Activated CD8-positive, alpha-beta T cell treated with anti-CD3 and anti-CD28 coated beads, Interleukin-2, amount 10 ng/mL, durations not matched to agents 7 days and 5 days (primary cell): ENCODE measurements at places on chromosomes 4 and X.

GRCh38 chrX:9859711-9860555, 73.7 kb downstream of the SHROOM2 start:
- DNase-seq = no peak

DNA sequence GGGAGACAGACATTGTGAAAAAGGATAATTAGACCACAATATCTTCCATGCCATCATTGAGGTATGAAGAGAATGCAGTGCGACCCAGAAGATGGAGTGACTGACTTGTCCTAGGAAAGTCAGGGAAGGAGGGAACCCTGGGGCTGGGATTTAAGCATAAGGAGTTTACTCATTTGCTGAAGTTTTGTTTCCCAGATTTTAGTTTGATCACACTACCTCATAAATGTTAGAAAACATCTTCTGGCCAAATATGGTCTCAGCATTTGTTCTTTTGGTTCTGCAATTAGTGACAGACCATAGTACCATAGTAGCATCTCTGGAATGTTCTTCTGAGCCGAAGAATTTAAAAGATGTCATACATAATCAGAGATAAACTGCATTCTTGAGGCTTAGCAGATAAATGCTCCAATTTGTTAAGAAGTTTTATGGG, 96.5 kb upstream of the PGRMC2 start:
- no peak for DNase-seq

DNA sequence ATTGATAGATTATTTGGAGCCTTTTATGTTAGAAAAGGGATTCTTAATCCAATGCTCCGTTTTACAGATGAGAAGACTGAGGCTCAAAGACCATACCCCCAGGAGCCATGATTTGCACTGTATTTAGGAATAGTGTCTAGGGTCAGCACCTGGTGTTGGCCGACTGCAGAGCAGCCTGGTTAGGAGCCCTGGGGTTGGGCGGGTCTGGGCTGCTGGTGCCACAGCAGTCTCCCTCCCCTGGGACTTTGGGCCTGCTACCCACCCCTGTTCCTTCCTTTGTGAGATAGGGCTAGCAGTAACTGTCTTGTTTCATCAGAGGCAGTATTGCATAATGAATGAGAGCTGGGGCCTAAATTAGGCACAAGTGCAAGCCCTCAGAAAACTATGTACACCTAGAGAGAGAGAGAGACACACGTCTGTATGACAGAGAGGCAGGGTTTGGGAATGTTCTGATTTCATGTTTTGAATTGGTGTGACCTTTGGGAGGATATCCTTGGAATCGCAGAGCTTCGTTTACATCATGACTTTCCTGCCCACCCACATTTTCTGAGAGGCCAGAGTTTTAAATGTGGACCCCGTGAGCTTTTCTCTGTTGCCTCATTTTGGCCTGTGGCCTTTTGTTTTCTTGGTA, 111.7 kb downstream of the PTTG2 start:
- no peak for DNase-seq

DNA sequence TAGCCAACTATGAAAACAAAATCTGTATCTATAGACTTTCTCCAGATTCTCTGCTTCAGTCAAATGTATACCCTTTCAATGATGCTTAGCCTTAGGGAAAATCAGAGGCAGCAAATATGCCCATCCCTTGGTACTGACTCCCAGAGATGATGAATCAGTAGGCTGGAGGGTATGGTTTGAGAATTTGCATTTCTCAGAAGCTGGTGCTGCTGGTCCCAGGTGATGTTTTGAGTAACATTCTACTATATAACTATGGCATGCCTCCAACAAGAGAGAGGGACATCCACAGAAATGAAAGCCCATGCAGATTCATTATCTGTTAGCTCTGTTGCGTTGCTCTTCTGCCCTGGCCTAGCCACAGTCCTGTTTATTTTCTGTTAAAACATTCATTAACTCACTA, 13.6 kb downstream of the TNIP3 start:
- DNase-seq = no peak

DNA sequence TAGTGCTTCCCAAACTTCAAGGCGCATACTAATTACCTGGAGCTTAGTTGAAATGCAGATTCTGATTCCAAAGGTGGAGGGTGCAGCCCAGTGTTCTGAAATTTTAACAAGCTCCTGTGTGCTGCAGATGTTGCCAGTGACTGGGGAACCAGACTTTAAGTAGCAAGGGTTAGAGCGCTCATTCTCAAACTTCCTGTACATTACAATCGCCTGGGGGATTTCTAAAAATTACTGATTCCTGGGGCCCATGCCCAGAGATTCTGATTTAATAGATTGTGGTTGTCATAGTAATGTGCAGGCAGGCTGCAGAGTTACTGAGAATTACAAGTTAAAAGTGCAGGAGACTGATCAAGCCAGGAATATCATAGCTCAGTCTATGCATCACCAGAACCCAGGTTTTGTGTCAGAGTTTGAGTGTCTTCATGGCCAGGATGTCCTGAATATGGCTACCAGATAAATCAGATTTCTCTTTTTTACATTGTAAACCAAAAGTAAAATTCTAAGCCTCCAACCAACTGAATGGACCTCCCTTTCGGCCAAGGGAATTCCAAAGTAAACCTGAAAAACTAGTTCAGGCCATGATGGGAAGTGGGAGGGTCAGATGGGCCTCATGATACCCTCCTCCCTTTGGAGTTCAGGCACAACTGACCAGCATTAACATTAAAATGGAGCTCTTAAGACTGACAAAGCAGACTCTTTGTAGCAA, 121.6 kb downstream of the ATXN3L start:
- DNase-seq = no peak

DNA sequence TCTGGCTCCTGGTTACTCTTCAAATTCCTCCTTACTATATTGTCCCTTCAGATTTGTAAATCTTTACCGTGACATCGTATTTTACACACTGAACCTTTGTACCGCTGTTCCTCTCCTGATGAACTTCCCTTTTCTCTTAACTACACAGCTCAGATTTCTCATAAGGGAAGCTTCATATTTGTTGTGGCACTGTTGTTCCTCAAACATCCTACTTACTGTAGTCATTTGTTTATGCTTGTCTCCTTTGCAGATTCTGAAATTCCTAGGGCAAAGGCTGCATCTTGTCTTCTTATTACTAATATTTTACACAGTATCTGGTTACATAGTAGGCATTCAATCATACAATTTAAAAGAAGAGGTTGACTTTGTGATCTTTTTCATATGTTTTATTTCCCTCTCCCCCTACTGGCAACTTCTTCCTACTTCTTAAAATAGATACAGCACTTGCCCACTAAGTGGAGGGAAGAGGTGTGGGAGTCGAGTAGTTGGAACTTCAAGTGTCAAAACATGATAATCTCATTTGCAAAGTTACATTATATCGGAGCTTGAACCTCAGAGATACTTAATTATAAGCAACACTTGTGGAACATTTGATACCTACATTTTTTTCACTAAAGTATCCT, 50.0 kb downstream of the TET2 start:
- no peak for DNase-seq

GRCh38 chr4:89759426-89759825, 77.5 kb downstream of the SNCA start:
- DNase-seq = no peak

DNA sequence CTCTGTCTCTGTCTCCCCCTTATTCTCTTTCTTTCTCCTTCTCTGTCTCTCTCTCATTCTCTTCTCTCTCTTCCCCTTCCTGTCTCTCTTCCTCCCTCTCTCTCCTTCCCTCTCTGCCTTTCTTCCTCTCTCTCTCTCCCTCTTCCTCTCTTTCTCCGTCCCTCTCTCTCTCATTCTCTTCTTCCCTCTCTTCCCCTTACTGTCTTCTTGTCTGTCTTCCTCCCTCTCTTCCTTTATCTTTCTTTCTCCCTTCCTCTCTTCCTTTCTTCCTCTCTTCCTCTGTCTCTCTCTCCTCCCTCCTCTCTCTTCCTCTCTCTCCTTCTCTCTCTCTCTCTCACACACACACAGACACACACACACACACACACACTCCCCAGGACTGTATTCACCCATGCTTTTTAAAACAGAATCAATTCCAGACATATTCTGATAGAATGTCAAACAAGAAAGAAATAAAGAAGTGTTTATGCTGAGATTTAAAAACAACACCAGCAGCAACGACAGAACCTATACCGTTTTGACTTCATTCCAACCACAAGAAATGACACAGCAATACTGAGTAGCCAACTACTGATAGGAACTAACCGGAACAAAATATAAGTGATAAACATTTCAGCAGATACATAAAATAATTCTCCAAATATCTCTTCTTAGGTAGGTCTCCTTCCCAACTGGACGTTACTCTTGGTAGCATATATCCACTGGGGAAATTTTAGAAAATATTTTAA, 296.7 kb downstream of the ASMT start:
- DNase-seq = no peak

DNA sequence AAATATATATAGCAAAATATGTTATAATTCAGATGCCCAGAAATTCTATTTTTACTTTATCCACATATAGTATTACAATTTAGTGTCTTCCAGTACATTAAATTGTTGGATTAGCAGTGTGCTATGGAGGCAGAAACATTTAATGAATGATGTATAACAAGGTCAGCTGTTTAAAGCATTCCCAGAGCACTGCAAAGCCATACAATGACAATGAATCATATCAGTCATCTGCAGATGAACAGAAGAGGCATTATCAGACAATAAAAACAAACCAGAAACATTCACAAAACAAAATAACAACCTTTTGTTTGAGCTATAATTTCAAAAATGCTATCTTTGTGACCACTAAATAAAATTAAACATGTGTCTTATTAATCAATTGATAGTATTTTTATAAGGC, 524.2 kb downstream of the FAT4 start:
- no peak for DNase-seq

- no peak for DNase-seq
Measured at GRCh38 chr4:2648159-2648814, 107.8 kb downstream of the TNIP2 start.

DNA sequence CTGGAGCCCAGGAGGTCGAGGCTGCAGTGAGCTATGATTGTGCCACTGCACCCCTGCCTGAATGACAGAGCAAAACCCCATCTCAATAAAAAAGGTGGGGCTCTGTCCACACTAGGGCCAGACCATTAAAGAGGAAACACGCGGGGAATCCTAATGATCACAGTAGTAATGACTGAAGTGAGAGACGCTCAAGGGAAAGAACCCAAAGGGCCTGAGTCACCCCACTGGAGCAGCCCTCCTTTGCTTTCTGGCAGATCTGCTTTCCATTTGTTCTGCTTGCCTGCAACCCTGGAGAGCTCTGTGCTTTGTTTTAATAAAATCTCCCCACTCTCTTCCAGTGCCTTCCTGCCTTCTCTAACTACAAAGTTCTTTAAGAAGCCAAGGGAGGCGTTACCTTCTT, 5.0 kb downstream of the TFDP3 start:
- DNase-seq = no peak

GRCh38 chr4:87530868-87531267, 1.7 kb upstream of the SPARCL1 start:
- no peak for DNase-seq

DNA sequence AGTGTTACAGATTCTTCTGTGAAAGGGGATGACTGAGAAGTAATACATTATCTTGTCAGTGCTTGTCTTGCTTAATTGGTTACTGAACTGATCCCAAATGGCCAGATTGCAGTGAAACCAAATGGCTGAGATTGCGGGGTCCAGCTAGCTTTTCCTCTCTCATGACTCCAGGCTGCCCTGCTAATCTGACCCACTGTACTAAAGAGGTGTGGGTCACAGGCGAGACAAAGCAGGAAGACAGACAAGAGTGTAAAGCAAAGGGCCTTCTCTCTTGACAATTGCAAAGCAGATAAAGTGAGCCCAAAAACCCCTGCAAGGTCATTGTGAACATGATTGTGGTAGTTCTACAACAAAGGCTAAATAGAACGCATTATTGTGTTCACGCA, 2.1 kb downstream of the TMEM150C start:
- DNase-seq = no peak

GRCh38 chr4:116942315-116942714, 143.1 kb downstream of the TRAM1L1 start:
- no peak for DNase-seq

DNA sequence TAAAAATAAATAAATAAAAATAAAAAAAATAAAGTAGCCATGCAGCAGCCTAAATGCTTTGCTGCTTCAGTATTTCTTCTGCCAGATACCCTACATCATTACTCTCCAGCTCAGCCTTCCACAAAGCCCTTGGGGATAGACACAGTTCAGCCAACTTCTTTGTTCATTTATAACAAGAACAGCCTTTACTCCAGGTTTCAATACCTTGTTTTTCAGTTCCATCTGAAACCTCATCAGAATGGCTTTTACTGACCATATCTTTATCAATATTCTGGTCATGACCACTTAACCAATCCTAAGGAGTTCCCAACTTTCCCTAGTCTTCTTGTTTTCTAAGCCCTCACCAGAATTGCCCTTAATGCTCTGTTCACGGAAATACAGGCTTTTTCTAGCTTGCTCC, 128.3 kb upstream of the MED14 start:
- no peak for DNase-seq
